Right ventricle myocardium superior (tissue), 1 donor: ENCODE measurements at places on chromosomes 3 and 15. TPM values are rescaled to one million over a fixed set of nuclear protein-coding genes. Genes with fewer than 3 reads are reported as not detected.

ANKRD34C gene
- total RNA-seq = not detected

PAK6 gene
- 9.7 TPM for total RNA-seq

PLXND1 gene
- 53.1 TPM for total RNA-seq

MORC1 gene
- total RNA-seq = not detected

CELF6 gene
- 1.3 TPM for total RNA-seq

UROC1 gene
- total RNA-seq = not detected

SIN3A gene
- total RNA-seq = 25.4 TPM

ZPLD1 gene
- total RNA-seq = not detected

HCLS1 gene
- total RNA-seq = 9.6 TPM

TMEM212 gene
- total RNA-seq = not detected

HRG gene
- total RNA-seq = not detected

IGDCC3 gene
- 0.40 TPM for total RNA-seq

NOX5 gene
- total RNA-seq = not detected

CIDEC gene
- 4.0 TPM for total RNA-seq

DNA sequence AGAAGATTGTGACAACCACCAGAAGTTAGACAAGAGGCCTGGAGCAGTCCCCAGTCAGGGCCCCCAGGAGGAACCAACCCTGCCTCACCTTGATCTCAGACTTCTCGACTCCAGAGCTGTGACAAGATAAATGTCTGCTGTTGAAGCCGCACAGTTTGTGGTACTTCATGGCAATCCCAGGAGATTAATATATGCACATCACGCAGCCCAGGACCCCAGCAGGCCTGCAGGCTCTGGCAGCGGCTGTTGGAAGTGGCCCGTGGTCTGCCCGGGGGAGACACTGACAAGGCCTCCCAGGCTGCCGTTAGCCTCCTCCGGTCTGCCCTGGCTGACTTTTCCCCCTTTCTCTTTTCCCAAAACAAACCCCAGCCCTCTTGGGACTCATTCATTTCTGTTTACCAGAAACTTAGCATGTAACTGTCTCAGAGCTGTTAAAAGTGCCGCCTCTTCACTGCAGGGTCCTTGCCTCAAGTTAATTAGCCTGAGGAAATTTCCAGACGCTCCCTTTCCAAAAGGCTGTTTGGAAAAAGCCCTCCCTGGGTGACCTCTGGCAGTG lies 183.5 kb upstream of the LYSMD4 start:
- no peak for DNase-seq

DNA sequence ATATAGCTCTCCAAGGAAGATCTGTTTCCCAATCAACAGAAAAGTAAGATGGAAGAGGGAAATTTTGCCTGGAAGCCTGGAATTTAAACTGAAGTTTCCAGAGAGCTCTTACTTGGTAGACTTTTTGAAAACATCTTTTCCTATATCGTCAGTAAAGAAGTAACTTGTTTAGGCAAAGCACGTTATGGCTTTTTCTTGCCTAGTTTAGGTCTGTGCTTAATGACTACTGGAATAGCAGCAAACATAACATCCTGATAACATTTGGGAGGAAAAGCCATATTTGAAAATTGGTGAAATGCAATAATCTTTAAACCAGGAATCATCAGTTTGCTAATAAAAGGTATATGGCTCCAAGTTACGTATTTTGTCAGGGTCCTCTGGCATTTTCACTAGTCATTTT lies 160.4 kb upstream of the CGNL1 start:
- no peak for DNase-seq

DNA sequence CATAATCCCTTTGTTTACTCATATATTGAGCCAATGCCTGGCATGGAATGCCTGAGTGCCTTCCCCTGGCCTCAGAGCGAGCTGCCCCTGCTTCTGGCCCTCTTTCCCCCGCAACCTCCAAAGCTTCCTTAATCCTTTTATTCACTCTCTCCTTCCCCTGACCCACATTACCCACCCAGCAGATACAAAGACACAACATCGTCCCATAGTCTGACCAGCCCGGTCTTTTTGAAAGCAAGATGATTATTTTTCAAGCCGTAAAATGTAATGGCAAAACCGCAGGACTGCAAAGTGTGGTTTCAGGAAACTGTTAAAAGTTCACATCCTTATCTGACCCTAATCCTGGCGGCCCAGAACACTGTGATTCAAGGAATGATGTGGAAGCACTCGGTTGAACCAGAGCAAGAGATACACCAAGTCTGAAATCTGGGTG lies 78.4 kb upstream of the LRTM1 start:
- DNase-seq = no peak

DNA sequence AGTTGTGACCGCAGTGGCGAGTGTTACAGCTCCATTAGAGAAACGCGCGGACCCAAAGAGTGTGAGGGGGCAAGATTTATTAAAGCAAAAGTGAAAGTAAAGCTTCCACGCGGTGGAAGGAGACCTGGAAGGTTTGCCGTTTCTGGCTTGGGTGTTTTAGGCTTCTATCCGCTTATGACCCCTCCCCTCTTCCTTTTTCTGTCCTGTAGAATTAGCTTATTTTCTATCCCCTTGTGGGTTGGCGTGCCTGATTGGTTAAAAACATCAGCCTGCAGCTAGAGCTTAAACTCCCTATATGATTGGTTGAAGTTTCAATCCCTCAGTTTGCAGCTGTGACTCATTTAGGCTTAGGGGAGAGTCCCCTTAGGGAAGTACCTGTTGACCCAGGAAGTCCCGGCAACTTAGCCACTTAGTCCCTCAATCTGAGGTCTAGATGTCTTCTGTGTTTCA lies 39.6 kb downstream of the C3orf38 start:
- no peak for DNase-seq

DNA sequence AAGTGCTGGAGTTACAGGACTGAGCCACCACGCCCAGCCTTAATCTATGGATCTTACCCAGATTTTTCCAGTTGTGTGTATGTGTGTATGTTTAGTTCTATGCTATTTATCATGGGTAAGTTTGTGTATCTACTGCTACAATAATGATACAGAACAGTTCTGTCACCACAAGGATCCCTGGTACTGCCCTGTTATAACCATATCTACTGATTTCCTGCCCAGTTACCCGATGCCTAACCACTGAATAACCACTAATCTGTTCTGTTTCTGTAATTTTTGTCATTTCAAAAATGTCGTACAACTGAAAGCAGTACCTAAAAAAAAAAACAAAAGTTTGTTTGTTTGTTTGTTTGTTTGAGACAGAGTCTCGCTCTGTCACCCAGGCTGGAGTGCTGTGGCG lies 123.7 kb upstream of the RAP2B start:
- DNase-seq = no peak

- DNase-seq = no peak
These were observed 70.4 kb upstream of the ATP11B start for GRCh38 chr3:182722907-182723306.

GRCh38 chr3:133964547-133964946 lies 65.2 kb downstream of the SLCO2A1 start:
- DNase-seq = no peak

- no peak for DNase-seq
These were observed 15.7 kb upstream of the USF3 start for GRCh38 chr3:113712129-113712528.

- peak; percentile 85 for DNase-seq
These were observed 18.3 kb downstream of the MYZAP start for GRCh38 chr15:57609805-57610529.

GRCh38 chr3:151372063-151372820 lies 12.3 kb downstream of the P2RY12 start:
- DNase-seq = no peak

DNA sequence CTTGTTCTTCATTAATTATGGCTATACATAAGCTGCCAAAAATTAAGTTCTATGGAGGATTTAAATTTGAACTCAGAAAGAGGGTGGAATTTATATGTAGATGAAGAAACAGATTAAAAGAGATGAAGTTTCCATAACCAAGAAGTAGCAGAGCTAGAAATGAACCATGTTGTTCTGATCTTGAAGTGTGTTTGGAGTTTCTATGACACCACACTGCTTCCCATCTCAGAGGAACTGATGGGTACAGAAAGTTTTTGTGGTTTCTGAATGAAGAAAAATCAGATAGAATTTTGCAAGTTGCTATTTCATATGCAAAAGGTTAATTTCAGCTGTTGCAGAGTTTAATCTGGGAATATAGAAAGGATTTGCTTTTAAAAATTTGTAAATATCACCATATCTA lies 710.3 kb downstream of the PDCD6IP start:
- DNase-seq = no peak

DNA sequence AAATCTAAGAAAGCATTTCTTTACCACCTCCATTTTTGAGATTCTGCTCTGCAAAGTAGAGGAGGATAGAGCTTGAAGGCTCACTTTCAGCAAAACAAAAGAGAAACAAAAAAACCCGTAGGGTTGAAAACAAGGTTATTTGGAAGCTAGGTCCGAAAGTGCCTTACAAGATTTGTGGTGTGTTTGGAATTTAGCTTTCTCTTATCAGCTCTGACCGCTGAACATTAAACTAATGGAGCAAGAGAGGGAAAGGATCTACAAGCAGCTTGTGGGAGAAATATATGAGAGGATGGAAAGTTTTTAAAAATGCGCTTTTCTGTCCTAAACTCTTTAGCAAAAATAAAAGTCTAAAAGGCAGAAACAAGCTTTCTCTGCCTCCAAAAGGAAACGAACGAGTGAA lies 545.5 kb downstream of the NTRK3 start:
- DNase-seq = no peak

- DNase-seq = no peak
These were observed 72.3 kb upstream of the SNTN start for GRCh38 chr3:63580151-63580550.

DNA sequence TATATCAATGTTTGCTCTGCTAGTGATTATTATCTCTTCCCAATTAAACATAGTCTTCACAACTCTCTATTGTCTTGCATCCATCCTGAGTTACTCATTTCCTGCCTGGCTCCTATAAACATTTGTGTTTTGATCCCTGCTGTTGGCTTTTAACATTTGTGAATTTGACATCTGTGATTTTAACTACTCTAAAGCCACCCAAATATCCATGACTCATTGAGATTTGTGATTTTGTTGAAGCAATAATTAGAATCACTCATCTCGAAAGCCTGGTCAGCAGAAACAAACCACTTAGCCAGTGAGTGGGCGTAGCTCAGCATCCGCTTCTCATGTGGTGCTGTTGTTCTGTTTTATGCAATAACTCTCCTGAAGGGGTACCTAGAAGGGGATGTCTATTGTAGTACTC lies 174.3 kb upstream of the ZBTB20 start:
- no peak for DNase-seq

DNA sequence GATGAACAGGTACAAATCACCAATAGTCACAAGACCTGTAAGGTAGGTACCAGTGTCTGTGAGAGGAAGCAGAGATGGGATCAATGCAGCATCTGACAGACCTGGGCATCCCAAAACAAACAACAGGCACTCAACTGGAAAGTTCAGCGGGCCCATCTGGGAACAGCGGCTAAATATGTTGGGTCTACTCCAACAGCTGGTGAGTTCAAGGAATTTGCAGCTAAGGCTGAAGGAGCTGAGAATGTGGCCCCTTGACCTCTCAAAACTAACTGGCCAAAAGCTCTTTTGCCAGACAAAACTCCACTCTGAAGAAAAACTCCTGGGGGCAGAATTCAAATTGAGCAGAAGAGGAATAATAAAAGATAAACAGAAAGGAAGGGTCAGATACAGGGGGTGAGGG lies 24.4 kb downstream of the AVEN start:
- DNase-seq = no peak

GRCh38 chr15:60975218-60975617 lies 253.9 kb downstream of the RORA start:
- DNase-seq = no peak

DNA sequence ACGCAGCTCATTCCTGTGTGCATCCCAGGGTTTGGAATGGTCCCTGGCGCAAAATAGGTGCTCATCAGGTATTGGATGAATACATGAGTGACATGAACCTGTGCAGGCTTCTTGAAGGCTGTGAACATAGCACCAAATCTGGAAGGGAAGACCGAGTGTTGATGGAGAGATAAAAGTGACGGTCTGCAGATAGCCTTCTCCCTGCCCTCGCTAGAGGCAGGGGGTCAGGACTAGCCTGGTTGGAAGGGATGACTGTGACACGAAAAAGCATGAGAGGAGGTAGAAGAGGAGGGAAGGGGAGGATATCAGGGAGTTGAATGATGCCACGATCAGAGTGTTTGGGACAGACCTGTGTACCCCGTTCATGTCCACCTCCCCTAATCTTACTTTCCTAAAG lies 267.1 kb downstream of the XXYLT1 start:
- DNase-seq = no peak

DNA sequence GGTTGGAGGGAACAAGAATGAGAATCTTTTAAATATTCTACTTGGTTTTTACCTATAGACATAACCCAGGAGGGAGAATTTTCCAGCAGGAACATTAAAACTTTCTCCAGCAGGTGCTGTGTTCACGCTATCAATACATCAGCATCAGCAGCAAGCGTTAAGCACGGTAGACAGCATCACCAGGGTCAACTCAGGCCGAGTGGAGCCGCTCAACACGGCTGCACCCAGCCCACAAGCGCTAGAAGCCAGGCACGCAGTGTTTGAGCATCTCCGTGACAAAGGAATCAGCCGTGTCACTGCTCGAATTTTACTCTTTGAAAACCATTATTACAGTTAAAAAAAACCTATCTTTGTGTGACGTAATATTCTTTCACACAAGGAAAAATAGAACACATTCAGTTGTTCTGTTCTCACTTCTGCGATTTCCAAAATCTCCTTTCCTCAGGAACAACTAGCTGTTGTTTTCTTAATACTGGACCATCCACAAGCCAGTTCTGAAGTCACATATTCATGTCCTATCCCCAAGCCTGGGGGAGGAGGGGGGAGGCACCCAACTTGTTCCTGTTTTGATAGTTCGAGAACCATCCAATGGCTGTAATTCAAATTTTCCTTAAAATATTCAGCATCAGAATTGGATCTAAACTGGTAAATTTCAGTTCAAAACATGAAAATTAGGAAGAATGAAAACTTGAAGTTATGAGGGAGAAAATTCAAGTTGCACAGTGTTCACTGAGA lies 77.9 kb downstream of the ADAMTS17 start:
- no peak for DNase-seq

DNA sequence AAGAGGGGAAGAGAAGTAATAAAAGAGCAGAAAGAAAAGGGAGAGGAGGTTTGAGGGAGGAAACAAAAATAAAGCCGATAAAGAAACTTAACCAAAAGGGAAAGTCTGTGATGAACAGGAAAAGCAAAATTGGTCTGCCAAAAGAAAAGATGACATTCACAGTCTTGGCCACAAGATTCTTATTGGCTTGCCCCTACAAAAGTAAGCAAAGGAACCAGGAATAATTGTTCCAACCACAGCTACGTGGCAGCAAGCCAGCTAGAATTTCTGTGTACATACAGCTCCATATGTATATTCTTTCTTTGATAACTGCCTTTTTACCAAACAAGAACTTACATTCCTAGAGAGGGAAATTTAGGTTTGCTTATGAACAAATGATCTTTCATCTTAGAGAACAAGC lies 79.6 kb downstream of the MLH1 start:
- DNase-seq = no peak

- peak; percentile 96 for DNase-seq
These were observed at the start of gene EID1 for GRCh38 chr15:48877630-48878595. EID1 (plus strand) TSS chr15:48878134; CDS start chr15:48878177, 43 bp downstream.

DNA sequence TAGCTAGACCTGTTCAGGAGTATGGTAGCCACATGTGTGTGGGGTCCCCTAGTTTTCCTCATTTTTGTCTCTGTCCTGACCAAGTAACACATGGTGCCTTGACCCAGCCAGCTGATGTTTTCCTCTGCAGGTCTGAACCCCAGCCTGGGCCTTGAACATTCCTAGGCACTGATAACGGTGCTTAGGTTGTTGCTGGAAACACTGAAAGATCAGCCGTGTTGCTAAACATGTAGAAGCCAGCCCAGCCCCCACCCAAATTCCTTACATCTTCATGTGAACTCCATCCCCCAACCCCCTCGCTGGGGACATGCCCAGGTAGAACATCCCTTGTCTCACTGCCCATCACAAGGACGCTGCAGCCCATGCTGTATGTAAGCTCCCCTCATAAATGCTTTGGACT lies 18.7 kb downstream of the RTP3 start:
- no peak for DNase-seq

GRCh38 chr15:81273855-81274254 lies 50.1 kb downstream of the STARD5 start:
- DNase-seq = no peak
